Stimulated activated CD4-positive, alpha-beta T cell treated with anti-CD3 and anti-CD28 coated beads, TNF-alpha, amount 100 ng/mL, for 1 hour (primary cell): ENCODE measurements at places on chromosomes 13 and 19.

DNA sequence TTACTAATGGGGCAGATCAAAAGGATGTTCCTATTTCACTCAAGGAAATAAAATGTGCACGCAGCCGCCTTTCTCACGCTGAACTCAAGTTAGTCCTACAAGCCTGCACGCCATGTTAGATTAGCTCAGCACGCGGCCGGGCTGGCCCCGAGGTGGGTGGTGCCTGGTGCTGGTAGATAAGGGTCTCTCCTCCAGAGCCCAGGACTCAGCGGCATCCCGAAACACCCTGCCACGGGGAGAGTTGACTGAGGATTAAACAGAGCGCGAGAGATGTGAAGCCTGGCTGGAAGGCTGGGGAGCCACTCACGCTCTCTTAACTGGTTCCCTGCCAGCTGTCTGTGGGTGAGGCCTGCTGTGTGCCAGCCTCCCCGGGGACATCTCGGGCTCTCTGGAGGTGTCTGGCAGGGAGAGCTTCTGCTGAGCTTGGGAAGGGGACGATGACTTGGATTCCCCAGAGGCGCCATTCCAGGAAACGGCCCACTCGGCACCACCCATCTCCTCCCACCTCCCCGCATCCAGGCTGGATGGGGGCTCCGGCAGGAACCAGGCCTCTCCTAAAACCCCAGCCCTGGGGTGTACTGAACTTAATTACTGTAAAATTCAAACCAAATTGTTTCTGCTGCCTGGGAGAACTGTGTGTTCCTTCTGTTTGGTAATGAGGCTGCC is 122.2 kb downstream of the KDM4B start:
- no peak for DNase-seq

DNA sequence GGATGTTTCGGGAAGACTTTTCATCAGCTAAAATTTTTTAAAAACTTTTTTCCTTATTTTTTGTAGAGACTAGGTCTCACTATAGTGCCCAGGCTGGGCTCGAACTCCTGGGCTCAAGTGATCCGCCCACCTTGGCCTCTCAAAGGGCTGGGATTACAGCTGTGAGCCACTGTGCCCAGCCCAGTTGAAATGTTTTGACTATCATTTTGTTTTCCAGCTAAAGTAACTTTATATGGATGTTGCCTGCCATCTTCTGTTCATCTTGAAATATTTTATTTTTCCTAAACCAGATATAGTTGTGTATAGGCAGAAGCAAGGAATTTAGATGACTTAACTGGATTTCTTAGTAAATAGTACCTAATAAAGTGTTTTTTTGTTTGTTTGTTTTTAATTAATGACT is 7.0 kb downstream of the CAB39L start:
- no peak for DNase-seq

DNA sequence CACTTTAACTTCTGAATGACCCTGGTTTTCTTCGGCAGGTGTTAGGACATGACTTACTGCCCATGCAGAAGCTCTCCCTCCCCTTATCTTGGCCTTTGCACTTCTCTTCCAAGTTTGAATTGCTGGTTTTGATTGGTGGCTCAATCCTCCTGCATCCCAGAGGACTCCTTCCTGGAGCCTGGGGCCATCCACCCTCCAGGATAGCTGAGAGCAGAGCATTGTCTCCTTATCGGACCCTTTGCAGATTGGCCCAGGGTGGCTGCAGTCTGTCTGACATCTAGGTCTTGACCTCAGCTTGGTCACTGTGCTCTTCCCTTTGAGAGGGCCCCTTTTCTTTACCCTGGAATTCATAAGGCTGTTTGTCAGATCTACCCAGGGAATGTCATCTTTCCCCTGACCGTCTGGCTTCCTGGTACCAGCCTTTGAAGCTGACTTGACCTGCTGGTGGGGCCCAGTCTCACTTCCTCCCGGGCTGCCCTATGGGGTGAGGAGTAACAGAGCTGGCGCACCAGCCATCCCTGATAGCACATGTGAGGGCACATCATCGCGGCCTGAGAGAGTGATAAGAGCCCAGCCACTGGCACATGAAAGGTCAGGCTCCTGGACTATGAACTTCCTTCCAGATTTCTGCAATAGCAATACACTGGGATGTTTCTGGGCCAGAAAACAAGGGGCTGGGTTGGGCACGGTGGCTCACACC is 172.9 kb upstream of the UBL3 start:
- DNase-seq, result no peak

- no peak for DNase-seq
These were observed 33.1 kb upstream of the SERP2 start for GRCh38 chr13:44340508-44340907.

DNA sequence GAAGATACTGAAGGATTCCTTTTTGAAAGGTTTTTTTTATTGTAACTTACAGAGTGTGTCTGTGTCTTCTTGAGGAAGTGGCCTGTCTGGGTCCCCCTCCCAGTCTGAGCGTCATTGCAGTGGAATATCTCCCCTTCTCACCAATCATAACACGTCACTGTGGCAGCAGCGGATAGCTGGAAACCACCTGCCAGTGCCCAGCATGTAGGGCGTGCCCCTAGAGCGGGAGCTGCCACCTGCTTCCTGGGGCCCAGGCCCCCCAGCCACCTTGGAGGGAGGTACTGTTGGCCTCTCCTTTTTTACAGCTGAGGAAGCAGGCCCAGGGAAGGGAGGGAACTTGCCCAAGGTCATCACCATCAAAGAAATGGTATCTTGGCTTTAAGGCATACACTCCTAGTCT is 4.6 kb upstream of the DNM2 start:
- DNase-seq, result no peak

- no peak for DNase-seq
These were observed 1.9 kb upstream of the ISYNA1 start for GRCh38 chr19:18439910-18440237.
